ENCODE measurements at places on chromosomes 5 and 9.

- H3K27me3 ChIP-seq = no peaks in the 10 kb centered on the region
- no peak for DNase-seq
- no peaks in the 10 kb centered on the region for H3K4me1 ChIP-seq
- H3K36me3 ChIP-seq = no peaks in the 10 kb centered on the region
- H3K4me3 ChIP-seq = no peak overlapping the region
These were observed 16.9 kb downstream of the FSTL4 start for GRCh38 chr5:133595465-133595864.

DNA sequence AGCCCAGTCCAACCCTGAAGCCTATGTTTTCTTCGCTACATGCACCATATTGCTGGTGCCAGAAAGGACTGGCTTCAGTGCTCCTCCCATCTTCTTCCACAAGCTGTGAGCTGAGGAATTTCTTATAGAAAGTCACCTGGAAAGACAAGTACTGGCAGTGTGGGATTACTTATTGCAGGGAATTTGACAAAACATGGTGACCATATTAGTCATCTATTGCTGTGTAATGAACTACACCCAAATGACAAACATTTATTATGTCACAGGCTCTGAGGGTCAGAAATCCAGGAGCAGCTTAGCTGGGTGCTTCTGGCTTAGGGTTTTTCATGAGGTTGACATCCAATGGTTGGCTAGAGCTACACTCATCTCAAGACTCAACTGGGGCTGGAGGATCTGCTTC lies 75.5 kb downstream of the ENTREP1 start:
- H3K27me3 ChIP-seq = no peaks in the 10 kb centered on the region
- DNase-seq = no peak

DNA sequence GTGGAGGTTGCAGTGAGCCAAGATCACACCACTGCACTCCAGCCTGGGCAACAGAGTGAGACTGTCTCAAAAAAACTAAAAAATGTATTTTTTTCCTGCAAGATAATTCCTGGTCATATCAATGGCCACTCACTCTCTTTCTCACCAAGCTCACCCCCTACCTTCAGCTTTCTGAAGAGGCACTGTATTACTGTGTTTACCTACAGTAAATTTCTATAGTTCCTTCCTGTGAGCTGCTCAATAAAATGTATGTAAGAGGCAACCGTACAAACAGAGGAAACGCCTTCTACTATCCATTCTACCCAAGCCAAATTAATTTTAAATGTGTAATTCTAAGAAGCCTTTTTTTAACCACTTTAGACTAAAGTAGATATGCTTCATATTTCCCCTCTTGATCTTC lies 929.3 kb upstream of the DMAC1 start:
- no peaks in the 10 kb centered on the region for H3K36me3 ChIP-seq
- H3K4me3 ChIP-seq = no peak overlapping the region
- no peak overlapping the region for H3K27ac ChIP-seq
- H3K27me3 ChIP-seq = no peaks in the 10 kb centered on the region
- peaks cover 7% of the 10 kb centered on the region for H3K4me1 ChIP-seq
- DNase-seq = no peak

DNA sequence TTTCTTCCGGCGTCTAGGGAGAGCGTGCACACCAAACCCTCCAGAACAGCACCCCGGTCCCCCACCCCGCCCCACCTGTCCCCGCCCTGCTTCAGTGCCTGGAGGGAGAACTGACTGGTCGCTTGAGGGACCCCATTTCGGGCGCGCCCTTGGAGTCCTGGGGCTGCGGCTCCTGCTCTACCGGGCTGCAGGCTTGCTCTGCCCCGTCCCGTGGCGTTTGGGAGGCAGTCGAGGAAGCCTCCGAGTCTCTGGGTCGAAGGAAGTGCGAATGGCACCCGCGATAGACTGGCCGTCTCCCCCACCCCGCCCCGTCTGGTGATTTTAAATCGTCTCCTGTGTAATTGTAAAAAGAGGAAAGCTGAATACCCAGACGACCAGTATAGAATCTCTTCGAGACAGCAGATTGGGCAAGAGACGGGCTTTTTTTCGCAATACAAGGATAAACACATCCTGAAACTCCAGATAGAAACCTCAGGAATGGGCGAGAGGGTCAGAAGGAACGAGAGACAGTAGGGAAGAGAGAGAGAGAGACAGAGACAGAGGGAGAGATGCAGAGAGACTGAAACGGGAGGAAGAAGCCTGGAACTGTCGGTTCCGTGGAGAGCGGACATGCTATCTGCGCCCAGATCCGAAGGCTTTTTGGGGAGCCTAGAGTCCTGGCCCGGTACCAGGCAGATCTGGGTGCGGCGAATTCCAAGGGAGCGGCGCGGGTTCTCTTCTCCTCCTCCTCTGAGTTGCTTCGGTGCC lies 9.9 kb downstream of the PRDM6 start:
- H3K27me3 ChIP-seq = peaks cover 29% of the 10 kb centered on the region
- no peak overlapping the region for H3K27ac ChIP-seq
- peaks cover 16% of the 10 kb centered on the region for H3K4me1 ChIP-seq
- peak overlapping the region; percentile 24 for H3K4me3 ChIP-seq

- no peaks in the 10 kb centered on the region for H3K4me1 ChIP-seq
- no peaks in the 10 kb centered on the region for H3K36me3 ChIP-seq
- DNase-seq = no peak
- no peaks in the 10 kb centered on the region for H3K27me3 ChIP-seq
These were observed 43.0 kb downstream of the NTNG2 start for GRCh38 chr9:132204883-132205282.

DNA sequence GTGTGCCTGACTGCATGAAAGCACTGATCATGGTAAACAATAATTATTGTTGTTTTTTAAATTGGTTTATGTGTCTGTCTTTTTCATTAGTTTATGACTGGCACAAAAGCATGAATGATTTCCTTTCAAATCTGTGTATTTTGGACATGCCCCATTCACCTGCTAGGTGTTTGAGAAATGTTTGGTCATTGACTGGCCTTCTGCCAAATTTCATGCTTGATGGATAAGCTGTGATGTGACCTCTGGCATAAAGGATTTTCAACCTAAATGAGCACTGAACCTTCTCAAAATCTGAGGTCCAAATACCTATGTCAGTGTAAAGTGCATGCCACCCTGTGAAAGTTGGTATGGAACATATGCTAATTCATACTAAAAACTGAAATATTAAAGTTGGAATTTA lies 204.5 kb downstream of the BRINP1 start:
- H3K27me3 ChIP-seq = no peaks in the 10 kb centered on the region
- no peak for DNase-seq
- H3K4me3 ChIP-seq = no peak overlapping the region
- H3K4me1 ChIP-seq = no peaks in the 10 kb centered on the region
- H3K27ac ChIP-seq = no peak overlapping the region

DNA sequence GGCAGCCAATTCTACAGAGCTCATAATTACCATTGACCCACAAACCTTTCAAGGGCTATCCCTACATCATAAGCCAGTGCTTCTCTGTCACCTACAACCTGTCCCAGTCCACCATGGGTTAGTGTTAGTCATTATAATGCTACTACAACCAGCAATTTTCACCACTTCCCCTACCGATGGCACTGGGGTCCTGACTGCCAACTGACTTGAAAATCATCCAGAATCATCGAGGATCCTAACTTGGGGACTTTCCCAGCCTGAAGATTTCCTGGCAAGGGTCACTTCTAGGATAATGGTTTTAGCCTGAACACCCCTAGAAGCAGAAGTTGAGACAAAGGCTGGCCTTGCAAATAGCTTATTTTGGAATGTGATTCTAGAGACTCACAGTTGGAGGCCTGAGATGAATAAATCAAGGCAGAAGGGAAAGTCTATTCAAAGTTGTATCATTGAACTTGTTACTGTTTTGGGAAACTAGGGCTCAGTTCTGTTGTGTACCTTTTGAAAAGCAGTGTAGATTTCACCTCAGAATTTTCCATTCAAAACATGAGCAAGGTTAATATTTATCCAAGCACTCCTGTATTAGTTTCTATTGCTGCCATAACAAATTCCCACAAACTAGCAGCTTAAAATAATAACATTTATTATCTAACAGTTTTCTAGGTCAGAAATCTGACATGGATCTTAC lies 633.0 kb downstream of the LRRC70 start:
- no peak overlapping the region for H3K4me3 ChIP-seq
- H3K36me3 ChIP-seq = no peaks in the 10 kb centered on the region
- H3K27ac ChIP-seq = no peak overlapping the region

- H3K27ac ChIP-seq = no peak overlapping the region
- no peak for DNase-seq
- H3K4me3 ChIP-seq = no peak overlapping the region
- H3K36me3 ChIP-seq = no peaks in the 10 kb centered on the region
These were observed 86.1 kb upstream of the STK32A start for GRCh38 chr5:147148715-147149114.

DNA sequence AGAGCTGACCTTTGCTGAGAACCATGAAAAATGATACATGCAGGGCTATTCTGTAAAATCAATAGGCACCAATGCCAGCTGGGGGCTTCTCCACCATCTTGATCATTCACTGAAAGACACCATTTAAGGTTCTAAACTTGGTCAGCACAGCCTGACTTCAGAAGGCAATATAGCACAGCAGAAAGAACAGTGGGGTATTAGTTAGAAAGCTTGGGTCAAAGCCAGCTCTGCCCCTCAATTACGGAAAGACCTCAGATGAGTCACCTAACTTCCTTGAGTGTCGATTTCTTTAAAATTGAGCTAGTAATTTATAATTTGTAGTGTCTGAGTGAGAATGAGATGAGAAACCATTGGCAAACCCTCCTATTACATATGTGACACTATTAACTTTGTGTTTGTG lies 3.4 kb downstream of the TNC start:
- no peak overlapping the region for H3K4me3 ChIP-seq
- H3K4me1 ChIP-seq = peaks cover 35% of the 10 kb centered on the region
- DNase-seq = no peak
- H3K36me3 ChIP-seq = no peaks in the 10 kb centered on the region
- no peak overlapping the region for H3K27ac ChIP-seq

DNA sequence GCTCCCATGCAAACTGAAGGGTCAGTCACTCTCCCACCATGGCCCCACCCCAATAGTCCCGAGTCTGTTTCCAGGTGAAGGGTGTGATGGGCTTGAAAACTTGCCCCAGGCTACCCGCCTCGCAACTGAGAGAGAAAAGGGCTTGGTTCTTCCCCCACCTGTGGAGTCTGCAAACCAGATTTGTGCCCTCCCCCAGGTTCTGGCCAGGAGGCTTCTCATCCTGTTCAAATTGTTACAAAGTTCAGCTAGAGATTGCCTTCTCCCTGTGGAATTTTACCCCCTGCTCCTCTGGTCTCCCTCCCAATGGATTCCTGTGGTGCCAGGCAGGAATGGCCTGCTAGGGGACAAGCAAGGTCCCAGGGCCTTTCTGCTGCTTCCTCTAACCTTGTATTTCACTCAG lies 93.1 kb upstream of the ACO1 start:
- H3K27ac ChIP-seq = no peak overlapping the region
- H3K4me1 ChIP-seq = no peaks in the 10 kb centered on the region
- H3K4me3 ChIP-seq = no peak overlapping the region
- no peak for DNase-seq
- H3K36me3 ChIP-seq = no peaks in the 10 kb centered on the region
- H3K27me3 ChIP-seq = no peaks in the 10 kb centered on the region

Data from vagina (tissue), 2 donors.